ENCODE measurements at places on chromosomes 1 and 21. TPM values are rescaled to one million over a fixed set of nuclear protein-coding genes. Genes with fewer than 3 reads are reported as not detected.

FAM177B gene
- polyA plus RNA-seq: not detected

CACNA1S gene
- polyA plus RNA-seq: 0.51 TPM

IL24 gene
- 0.27 TPM for polyA plus RNA-seq

LCA5L gene
- 6.3 TPM for polyA plus RNA-seq

OR2L13 gene
- not detected for polyA plus RNA-seq

KPRP gene
- polyA plus RNA-seq: not detected

PLD5 gene
- polyA plus RNA-seq: 0.96 TPM

RGS13 gene
- polyA plus RNA-seq: not detected

KDM5B gene
- 89.6 TPM for polyA plus RNA-seq

SLC9C2 gene
- 0.18 TPM for polyA plus RNA-seq

KCNJ9 gene
- polyA plus RNA-seq: 0.10 TPM

SPATA6 gene
- 17.3 TPM for polyA plus RNA-seq

TNFSF18 gene
- 0.14 TPM for polyA plus RNA-seq

GRCh38 chr1:159957824-159958268 lies 3.8 kb upstream of the SLAMF9 start:
- no peak for DNase-seq

GRCh38 chr1:97348599-97349265 lies 572.1 kb downstream of the DPYD start:
- DNase-seq: no peak

GRCh38 chr1:153505576-153505975 lies 30.2 kb downstream of the S100A6 start:
- DNase-seq: no peak

DNA sequence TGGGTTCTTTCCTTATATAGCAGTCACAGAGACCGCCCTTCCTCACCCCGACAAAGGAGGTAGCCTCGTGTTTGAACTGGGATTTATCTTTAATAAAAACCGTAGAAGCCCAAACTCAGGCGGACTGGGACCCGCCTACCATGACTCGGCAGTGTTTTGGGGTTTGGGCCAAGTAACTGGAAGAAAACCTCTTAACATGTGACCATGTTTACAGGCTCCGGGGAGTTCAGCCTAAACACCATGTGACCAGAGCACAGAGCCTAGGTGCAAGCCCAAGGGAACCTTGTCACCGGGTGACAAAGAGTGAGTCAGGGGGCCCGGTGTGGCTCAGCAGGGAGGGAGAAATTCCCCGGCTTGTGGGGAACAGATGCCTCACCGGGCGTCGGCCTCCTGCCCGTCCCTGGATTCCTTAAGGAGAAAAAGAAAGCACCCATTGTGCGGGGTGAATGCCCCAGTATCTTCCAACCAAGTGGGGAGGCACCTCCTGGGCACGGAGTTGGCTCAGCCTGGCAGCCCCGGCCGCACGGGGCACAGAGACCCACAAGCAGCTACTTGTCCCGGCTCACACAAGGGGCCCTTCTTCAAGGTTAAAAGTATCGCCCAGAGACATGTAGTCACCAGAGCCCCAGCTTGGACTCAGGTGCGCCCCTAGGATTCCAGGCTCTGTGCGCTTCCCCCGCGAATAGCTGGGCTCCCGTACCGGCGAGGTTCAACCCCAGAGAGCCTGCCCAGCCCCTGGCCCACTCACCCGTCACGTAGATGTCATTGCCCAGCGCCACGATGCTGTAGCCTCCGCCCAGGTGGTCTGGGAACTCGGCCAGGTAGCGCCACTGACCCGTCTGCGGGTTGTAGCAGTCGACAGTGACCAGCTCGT lies 1.4 kb downstream of the KLHL21 start:
- no peak for DNase-seq

DNA sequence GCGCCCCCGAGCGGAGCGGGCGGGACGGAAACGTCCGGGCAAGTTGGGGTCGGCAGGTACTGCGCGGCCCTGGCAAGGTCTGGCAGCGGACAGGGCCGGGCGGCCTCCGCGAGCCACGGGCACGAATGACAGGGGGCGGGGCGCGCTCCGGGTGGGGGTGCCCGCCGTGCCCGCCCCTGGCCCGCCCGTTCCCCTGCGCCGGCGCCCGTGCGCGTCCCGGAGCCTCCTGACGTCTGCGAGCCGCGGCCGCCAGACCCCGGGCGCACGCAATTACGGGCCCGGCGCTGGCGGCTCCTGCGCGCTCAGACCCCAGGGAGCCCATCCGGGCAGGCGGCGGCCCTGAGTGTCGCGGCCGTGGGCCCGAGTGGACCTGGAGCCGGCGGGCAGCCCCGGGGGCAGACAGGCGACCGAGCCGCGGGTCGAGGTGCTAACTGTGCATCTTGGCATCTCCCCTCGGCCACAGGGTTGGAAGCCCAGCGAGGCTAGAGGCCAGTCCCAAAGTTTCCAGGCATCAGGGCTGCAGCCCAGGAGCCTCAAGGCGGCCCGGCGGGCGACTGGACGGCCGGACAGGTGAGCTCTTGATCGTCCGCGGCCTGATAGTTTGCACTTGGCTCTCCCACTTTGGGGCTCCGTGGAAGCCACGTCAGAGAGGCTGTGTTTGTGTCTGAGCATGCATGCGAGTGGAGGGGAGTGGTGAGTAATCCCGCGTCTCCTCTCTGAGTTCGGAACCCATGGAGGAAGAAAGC lies 918 bp downstream of the MIB2 start:
- no peak for DNase-seq

DNA sequence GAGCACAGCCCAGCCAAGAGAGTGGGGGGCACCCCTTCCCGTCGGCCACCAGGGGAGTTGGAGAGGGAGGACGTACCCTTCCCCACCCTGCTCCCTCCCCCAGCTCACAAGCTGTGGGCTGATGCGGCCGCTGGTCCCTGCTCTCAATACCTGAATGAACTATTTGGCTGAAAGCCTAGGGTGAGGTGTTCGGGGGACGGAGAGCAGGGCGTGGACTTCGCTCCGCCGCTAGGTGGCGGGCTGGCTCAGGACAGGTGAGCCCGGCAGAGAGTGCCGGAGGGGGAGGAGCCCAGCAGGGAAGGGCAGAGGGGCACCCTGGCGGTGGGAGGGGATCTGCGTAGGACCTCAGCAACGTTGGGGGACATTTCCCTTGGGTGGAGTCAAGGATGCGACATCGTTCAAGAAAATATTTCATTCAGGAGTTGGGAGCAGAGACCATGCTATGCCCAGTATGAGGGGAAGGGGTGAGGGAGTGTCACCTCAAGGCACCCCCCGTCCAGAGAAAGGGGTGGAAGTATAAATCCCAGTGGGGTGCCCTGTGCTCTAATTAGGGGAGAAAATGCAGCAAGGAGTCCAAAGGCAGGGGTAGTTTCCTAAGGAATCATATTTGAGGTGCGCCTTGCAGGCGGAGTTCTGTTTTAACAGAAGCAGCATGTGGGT lies 12.0 kb upstream of the RHBG start:
- no peak for DNase-seq

DNA sequence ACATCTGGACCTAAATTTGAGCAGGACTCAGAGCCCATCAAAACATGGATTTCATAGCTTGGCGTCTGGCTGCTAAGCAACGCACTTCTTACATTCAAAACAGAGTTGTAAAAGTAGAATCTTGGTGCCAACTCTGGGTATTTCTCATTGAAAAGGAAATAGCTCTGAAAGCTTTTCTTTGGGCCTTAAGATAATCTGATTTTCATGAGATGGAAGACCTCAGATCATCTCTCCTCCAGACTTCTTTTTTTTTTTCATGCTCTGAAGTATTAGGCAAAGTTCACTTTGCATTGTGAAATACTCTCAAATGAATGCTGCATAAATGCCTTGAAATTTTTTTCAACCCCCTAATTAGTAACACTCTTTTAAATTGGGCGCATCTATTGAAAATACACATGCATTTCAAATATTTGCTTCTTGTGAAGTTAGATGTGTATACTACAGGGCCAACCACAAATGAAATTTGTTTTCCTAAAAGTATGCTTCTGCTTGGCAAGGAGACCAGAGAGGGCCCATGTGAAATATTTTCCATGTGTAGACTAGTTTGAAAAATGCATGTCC lies 4.2 kb downstream of the ADAMTS5 start:
- no peak for DNase-seq

DNA sequence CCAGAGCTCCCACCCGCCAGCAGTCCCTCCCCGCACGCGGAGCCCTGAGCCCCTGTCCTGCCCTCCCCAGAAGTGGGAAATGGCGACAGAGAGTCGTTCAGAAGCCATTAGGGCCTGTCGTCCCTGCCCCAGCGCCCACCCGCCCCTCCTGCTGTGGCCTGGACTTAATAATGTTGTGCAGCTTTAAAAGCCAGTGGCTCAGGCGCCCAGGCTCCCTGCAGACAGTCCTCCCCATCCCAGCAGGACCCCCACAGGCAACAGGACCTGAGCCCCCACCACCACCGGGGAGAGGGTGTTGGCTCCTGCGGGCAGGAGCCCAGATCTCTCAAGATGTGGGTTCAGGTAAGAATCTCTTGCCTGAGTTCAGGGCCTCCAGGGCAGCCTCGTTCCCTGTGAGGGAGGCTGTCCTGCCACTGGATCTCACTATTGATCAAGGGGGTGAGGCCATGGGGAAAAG lies 125.3 kb upstream of the RUNX3 start:
- no peak for DNase-seq

DNA sequence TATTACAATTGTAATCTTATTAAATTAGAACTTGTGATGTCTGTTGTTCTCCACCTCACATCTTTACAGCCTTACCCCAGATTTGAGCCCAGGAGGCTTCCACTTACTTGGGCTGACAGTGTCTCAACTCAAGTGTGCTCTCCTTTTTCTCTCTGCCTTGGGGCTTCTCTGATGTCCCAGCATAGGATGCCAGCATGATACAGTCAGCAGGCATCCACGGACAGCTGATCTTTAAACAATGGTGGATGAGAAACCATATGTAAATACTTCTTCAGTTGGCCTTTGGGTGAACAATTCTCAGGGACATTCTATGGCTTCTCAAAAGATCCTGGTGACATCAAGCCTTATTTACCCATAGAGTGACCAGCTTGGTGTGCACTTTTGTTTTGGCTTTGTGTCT lies 107.6 kb upstream of the GORAB start:
- no peak for DNase-seq

- DNase-seq: no peak
Observed at GRCh38 chr1:179153217-179153616, 71.3 kb downstream of the TOR3A start.

- no peak for DNase-seq
Observed at GRCh38 chr21:29639366-29640079, 300.3 kb downstream of the GRIK1 start.

DNA sequence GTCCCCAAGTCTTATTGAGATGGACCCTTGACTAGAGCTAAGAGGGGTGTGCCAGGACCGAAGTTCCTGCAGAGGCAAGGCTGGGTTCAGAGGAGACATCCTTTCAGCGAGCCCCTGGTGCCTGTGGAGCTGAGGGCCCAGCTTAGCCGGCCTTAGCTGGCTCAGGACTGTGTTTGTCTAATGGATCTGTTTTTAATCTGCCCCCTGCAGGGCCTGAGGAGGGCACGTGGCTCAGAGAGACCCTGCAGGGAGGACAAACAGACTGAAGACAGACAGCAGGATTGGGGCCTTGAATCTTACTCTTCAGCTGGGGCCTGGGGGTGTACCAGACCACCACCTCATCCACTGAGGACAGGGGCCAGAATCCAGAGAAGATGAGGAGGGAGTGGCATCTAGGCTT lies 1.6 kb downstream of the CRABP2 start:
- DNase-seq: no peak

DNA sequence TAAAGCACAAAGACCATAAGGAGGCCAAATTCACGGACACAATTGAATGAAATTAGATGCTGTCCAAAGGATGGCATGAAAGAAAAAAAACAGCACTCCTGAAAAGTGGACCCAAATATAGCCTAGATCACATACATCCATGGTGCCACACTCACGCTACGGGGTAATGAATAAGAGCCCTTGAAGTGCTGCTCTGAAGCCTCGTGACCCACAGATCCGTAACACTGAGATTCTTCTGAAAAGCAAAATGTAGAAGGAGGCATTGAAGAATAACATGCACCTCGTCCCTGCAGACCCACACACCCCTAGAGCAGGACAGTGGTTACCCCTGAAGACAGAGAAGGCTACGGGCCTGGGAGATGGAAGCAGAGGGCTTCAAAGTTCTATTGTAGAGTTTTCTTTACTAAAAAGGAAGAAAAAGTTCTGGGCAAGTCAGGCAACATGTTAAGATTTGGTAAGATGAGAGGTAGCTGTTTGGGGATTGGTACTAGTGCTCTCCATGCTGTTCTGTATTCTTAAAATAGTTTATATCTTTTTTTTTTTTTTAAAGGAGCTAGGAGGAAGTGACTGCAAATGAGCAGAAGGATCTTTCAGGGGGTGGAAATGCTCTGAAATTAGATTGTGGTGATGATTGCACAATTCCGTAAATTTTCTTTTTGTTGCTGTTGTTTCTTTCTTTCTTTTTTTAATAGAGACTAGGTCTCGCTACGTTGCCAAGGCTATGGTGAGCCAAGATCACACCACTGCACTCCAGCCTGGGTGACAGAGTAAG lies 4.1 kb upstream of the ITGB2 start:
- DNase-seq: no peak

DNA sequence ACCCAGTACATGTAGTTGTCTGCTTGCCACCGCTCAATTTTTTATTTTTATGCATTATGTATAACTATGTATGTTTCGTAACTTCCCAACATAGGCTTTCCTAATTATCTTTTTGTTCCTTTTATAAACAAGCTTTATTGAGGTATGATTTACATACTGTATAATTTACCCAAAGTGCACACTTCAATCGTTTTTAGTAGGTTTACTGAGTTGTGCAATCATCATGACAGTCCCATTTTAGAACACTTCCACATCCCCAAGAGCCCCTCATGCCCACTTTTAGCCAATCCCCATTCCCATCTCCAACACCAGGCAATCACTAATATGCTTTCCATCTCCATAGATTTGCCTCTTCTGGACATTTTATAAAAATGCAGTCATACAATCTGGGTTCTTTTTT lies 14.3 kb upstream of the SLC1A7 start:
- no peak for DNase-seq

GRCh38 chr1:239306426-239306825 lies 79.9 kb upstream of the CHRM3 start:
- DNase-seq: no peak

DNA sequence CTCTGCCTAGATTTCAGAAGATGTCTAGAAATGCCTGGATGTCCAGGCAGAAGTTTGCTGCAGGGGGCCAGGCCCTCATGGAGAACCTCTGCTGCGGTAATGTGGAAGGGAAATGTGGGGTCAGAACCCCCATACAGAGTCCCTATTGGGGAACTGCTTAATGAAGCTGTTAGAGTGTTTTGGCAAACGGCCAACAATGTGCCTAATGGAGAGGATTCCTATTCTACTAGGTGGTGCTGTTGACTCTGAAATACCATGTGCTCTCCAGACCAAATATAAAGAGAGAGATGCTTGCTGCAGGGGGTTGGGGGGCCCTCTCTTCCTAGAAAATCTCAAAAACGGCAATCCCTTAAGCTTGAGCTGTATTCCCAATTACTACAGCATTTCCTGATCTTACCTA lies 57.1 kb upstream of the DR1 start:
- DNase-seq: no peak

- no peak for DNase-seq
Observed at GRCh38 chr21:27418346-27418745, 451.5 kb upstream of the ADAMTS5 start.

- DNase-seq: no peak
Observed at GRCh38 chr1:88472298-88472697, 211.8 kb upstream of the PKN2 start.
